ENCODE measurements at places on chromosomes 16 and 17.

DNA sequence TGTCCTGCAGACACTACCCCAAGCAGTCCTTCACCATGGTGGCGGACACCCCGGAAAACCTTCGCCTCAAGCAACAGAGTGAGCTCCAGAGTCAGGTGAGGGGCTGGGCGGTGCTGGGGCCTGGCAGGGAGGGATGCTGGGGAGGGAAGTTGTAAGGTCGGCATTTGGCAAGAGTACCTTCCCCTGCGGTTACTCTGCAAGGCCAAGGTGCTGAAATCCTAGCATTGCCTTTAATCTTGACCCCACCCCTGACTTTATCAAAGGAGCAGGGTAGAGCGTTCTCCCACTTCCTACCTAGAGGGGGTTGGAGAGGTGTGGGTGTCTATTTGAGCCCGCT is 20.5 kb downstream of the LASP1 start:
- no peak for DNase-seq

GRCh38 chr17:61415374-61416210 is 15.9 kb downstream of the TBX2 start:
- no peak for DNase-seq

- no peak for DNase-seq
These were observed 19.7 kb downstream of the MEAK7 start for GRCh38 chr16:84484579-84485254.

DNA sequence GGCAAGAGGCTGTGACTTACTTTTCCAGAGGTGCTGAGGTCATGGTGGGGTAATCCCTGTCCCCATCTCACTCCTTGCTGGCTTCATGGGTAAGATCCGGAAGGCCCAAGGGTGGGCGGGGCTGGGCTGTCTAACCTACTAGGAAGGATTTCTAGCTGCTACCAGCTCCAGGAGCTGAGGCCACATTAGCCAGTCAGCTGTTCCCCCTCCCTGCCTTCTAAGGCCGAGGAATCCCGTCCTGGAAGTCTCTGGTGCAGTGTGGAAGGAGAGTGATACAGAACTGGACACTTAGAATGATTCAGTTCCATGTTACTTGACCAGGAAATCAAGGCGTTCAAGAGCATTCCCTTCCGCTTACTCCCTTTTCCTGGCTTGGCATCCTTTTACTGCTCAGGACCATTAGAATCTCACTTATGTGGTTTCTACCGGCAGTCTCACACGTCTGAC is 8.9 kb downstream of the GNGT2 start:
- DNase-seq = no peak

Data from NCI-H2029 treated with DMSO at 0.1 percent for 48 hours (cell line).